ENCODE measurements at places on chromosomes 6 and 20.
A peak's percentile ranks its signal among the peaks of the same experiment; 100 is the strongest.

GRCh38 chr6:53793318-53794136 lies 1.3 kb upstream of the LRRC1 start:
- DNase-seq = peak; percentile 55

- no peak for DNase-seq
Observed at GRCh38 chr6:41258196-41258493, 28.3 kb downstream of the TREM1 start.

DNA sequence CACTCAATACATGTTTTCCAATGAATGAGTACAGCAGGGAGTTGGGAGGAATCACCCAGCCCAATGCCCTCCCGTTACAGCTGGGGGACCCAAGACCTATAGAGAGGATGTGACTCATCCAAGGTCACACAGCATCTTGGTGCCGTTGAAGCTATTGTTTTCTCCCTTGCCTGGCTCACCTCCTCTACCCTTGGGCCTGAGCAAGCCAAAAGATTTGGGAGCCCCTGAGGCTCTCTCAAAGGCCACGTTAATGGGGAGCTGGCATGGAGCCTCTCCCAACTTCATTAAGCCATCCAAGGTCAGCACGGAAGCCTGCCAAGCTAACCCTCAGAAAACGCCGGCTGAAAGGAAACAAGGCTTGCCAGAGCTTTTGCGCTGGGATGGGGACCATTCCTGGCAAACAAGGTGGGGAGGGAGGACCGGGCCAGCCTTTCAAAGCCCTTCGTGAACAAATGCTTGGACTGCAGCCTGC lies 30.4 kb downstream of the KCNB1 start:
- peak; percentile 83 for DNase-seq

DNA sequence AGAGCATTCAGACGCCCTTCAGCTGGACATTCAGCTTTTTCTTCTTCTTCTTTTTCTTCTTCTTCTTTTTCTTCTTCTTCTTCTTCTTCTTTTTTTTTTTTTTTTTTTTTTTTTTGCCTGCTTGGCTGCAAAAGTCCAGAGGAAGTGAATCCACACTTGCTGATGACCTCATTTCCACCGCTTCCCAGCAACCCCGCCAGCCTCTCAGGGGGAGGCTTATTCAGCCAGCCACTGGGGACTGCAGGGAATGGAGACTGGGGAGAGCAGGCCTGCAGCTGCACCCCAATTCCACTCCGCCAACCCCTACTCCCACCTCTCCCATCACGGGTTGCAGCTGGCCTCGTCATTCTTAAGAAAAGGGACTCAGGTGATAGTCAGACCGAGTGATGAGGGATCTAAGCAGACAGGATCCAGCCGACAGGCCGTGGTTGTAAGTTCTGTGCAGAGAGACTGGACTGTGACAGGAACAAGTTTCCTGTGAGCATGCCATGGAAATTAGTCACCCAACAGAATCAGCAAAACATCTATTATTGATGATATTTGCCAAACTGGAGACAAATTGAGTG lies 59.0 kb upstream of the QKI start:
- peak; percentile 78 for DNase-seq

DNA sequence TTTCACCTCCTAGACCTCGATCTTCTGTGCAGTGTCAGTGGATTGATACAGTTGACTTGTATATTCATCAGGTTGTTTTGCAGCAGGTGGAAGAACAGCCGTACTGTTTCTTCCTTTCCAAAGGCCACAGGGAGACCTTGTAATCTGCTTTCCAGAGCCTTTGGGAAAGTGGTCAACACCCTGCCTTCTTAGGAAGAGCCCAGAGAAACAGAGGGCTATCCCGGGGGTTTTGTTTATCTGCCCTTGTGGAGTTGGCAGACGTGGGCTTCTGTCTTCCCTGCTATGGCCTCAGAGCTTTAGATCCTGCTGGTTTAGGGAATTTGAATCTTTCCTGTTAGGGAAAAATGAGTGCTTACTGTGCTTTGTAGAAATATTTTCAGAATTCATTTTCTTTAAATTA lies 19.6 kb downstream of the STX16 start:
- DNase-seq = no peak

DNA sequence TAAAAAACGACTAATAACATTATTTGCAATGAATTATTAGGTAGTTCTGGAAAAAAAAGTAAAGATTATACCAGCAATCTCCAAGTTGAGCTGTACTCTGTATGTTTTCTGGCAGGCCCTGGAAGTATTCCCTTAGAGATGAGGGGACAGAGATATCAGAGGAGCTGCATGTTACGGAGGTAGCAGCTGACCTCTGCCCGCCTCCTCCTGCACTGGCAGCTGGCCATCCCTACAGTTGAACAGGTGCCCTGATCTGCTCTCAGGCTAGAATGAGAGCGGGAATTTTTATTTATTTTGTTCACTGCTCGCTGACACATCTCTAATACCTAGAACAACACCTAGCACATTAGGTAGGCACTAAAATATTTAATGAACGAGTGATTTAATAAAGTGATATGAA lies 23.1 kb downstream of the FBXL4 start:
- no peak for DNase-seq

GRCh38 chr6:18329776-18330175 lies 57.4 kb upstream of the RNF144B start:
- no peak for DNase-seq

- peak; percentile 64 for DNase-seq
Observed at GRCh38 chr6:75331151-75331550, 46.6 kb upstream of the TMEM30A start.

GRCh38 chr20:61027218-61027617 lies 224.8 kb upstream of the CDH4 start:
- DNase-seq = no peak

- no peak for DNase-seq
Observed at GRCh38 chr20:32191422-32191821, 16.1 kb downstream of the PLAGL2 start.

- peak; percentile 53 for DNase-seq
Observed at GRCh38 chr6:83429857-83430610, 817 bp downstream of the ME1 start.

DNA sequence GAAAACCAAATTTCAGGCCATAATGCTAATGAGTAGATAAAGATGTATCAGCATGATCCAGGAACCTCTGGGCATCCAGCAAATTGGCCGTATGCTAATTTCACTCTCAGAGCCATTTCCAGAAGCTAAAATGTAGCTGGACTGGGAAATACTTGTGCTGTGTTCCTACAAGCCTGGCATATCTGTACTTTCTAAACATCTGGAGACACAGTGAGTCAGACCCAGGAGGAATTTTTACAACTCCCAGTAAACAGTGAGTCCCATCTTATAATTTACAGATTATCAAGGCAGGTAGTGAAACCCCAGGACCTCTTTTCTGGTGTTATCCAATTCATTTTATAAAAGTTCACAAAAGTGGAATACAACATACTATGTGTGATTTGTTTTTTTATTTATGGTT lies 683.0 kb upstream of the ADGRB3 start:
- peak; percentile 75 for DNase-seq

DNA sequence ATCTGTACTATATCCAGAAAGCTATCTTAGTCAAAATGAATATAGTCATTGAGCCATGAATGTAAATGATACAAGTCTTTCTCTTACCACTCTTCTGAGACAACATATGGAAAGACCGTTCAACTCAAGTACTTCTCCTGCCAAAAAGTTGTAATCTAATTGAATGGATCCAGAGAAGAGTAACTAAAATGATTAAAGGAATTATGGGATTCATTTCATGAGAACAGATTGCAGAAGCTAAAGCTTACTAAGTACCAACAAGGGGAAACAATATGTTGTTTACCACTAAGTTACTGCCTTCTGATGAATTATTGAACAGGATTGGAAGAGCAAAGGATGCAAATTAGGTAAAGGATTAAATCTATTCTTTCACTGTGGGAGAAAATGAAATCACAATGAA lies 2.0 kb upstream of the LGSN start:
- no peak for DNase-seq

GRCh38 chr6:36290668-36291620 lies 21.1 kb downstream of the PNPLA1 start:
- peak; percentile 85 for DNase-seq

DNA sequence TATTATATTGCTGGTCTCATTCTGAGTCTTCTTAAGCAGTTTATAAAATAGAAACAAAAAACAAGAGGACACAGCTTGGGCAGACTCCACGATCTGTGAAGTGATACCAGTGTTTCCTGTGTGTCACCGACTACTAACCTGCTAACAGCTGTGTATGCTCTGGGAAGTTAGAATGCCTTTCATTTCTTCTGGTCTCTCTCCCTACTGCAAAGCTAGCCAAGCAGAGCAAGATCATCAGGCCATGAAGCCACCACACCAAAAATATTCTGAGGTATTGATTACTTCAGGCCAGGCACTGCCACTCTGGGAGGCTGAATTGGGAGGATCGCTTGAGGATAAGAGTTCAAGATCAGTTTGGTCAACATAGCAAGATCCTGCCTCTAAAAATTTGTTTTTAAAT lies 46.9 kb upstream of the SMIM29 start:
- DNase-seq = peak; percentile 44

DNA sequence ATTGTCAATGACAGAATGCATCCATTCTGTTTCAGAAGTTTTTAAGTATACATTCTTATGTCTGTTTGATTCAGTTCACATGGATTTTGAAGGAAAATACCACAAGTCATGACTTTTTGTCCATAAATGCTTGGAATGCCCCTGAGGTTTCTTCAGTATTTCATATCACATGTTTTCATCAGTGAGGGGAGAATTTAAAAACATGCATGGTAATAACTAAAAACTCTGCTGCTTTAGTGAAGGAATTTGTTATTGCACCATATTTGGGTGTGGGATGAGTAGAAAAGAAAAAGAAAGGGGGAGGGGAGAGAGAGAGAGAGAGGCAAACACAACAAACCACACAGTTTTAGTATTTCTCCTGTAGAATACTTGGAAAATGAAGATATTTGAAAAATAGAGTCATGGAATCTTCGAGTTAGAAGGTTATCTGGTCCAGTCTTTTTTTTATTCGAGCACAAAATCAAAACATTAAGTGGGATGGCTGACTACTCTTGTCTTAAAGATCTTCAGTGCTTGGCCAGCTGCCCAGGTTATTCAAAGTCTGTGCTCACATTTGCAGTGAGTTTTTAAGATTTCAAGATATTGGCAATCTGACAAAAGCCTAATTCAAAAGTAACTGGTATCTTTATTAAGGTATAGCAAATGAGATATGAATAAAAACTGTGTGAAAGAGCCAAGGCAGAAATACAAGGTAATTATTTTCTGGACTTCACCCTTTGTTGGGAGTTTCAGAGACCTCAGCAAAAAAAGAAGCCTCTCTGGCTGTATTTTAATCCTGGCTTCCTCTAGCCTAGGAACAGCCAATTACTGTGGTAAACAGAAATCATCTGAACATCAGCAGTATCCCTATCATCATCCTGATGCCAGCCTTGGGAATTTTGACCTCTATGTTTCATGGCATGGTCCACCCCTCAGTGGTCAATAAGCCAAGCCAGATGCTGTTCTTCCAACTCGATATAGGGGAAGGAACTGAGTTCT lies 687.9 kb upstream of the CITED2 start:
- peak; percentile 98 for DNase-seq

GRCh38 chr6:110486756-110487155 lies 10.3 kb upstream of the SLC22A16 start:
- no peak for DNase-seq

- no peak for DNase-seq
Observed at GRCh38 chr6:106787327-106788196, 158.2 kb downstream of the QRSL1 start.

- no peak for DNase-seq
Observed at GRCh38 chr6:132589454-132589853, at the start of gene TAAR5. Gene TAAR5, minus strand, starts transcription at chr6:132589741. Its CDS starts 55 bp downstream, at chr6:132589686.

- peak; percentile 62 for DNase-seq
Observed at GRCh38 chr6:87697581-87698546, 4.2 kb downstream of the AKIRIN2 start.

DNA sequence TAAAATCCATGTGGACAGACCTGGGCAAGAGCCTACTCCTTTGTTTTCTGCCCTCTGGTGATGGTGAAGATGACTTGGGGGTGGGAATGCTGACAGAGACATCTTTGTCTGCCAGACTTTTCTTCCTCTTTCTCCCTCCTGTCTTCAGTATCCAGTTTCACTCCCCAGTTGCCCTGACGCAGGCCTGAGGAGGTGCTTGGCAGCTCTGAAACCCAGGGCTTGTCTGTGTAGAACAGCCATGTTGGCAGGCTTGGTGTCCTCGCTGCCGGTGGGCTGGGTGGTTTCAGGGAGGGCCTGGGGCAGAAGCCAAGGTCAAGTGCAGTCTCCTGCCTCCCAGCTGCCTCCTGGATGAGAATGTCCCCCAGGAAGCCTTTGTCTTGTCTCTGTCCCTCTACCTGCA lies 22.5 kb downstream of the CCDC167 start:
- no peak for DNase-seq

- peak; percentile 81 for DNase-seq
Observed at GRCh38 chr6:158536084-158536890, 23.6 kb upstream of the TMEM181 start.

GRCh38 chr6:16633961-16634360 lies 127.3 kb downstream of the ATXN1 start:
- no peak for DNase-seq

- DNase-seq = peak; percentile 50
Observed at GRCh38 chr20:51183451-51183850, 160.5 kb upstream of the KCNG1 start.

DNA sequence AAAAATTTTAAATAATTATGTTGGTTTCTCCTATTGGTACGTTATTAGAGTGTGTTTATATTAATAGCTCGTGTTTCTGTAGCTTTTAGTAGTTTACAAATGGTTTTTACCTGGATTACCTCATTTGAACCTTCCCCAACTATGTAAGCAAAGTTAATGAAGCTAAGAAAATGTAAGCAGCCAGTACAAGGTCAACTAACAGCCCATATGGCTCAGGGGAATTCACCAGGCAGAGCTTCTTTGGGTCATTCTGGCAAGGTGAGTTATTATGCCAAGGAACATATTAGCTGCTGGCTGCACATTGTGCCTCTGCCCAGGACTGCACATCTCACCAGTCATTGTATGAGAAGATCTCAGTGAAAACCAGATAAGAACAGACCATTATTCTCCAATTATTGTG lies 27.0 kb upstream of the MARCKS start:
- no peak for DNase-seq

DNA sequence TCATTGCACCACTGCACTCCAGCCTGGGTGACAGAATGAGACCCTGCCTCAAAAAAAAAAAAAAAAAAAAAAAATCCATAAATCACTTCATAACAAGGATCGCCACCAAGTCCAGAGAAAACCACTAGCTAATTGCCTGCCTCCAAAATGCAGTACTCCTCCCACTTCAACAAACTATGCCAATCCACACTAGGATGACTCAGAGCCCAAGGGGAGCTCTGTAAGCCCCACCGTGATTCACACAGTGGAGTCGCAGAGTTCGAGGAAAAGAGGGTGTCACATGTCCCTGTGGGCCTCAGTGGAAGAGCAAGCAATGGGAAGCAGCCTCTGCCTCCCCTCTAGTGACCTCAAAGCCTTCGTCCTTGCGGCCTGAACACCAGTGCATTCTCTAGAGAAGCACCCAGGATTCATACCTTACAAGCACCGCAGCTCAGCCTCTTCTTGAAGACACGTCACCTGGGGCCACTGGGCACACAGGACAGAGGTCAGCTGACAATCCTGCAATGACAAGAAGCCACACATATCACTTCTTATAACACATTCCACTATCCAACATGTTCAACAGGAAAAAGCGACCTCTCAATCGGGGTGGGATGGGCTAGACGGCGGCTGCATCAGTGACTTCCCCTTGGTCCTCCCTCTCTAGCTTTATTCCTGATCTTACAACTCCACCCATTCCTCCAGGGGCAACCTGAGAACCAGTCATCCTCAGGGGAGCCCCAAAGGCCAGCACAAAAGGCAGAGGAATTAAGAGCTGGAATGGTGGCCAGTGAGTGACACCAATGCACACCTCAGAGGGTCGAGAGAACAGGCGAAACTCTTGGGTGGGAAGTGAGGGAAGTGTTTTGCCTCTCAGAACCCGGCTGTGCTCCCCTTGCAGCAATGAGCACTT lies 8.9 kb downstream of the SNHG17 start:
- peak; percentile 99 for DNase-seq

- peak; percentile 91 for DNase-seq
Observed at GRCh38 chr20:19828232-19828631, 70.2 kb downstream of the RIN2 start.
